Stimulated activated CD4-positive, alpha-beta T cell treated with anti-CD3 and anti-CD28 coated beads, Interleukin-1b, Interleukin-23, amount 100 ng/mL, for 1 hour (primary cell): ENCODE measurements at places on chromosomes 1 and 21.

DNA sequence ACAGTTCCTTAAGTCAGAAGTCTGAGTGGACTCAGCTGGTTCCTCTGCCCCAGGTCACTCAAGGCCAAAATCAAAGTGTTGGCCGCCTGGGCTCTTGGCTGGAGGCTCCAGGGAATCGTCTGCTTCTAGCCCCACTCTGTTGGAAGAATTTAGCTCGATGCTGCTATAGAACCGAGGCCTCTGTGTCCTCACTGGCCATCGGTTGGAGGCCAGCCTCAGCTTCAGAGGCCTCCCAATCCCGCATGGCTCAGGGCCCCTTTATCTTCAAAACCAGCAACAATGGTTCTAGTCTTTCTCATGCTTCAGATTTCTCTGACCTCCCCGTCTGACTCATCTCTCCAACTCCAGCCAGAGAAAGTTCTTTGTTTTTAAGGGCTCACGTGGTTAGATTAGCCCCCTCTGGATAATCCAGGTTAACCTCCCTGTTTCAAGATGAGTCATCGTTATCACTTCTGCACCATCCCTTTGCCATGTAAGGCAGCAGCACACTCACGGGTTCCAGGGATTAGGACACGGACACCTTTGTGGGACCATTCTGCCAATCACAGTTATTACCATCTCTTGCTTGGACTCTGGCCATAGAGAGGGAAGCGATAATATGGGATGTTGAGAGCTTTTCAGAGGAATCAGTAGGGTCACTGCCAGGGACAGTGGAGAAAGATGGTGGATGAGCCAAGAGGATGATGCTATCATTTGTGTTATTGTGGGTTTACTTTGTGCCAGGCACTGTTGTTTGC lies 13.6 kb downstream of the FHAD1 start:
- DNase-seq: no peak

DNA sequence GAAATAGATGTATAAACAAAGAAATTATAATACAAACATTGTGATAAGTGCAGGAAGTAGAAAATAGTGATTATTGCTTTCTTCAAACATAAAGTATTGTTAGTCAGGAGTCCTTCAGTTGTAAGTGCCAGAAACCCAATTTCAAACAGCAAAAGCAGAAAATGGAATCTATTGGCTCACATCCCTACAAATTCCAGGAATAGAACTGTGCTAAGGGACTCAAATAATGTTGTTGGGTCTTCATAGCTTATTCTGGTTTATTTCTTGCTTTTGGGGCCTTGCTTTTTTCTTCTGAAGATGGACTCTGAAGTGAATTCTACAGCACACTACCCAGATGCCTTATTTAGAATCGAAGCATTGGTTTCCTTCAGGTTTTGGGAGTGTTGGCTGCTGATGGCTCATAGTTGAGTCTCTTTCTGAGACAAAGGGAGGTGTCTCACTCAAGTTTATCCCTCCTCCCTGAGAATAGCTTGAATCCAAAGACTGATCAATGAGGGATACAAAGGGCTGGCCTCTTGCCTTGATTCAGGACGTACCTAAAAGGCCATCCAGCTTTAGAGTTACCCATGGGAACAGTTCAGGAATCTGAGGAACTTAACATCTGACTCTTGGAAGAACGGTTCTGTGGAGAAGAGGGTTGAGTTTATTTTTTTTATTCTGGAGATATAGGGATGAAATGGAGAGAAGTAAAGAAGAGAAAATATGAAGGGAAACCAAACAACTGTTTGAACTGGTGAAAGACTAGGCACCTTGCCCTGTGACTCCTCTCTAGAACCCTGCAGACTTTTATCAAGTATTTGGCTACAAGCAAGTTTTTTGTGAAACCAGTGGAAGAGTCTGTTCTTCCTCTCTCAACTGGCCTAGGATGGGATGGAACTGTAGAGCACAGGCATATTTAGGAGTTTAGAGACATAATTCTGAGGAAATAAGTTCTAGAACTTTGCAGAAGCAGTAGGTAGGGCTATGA lies 39.0 kb upstream of the ATG4C start:
- DNase-seq: no peak

DNA sequence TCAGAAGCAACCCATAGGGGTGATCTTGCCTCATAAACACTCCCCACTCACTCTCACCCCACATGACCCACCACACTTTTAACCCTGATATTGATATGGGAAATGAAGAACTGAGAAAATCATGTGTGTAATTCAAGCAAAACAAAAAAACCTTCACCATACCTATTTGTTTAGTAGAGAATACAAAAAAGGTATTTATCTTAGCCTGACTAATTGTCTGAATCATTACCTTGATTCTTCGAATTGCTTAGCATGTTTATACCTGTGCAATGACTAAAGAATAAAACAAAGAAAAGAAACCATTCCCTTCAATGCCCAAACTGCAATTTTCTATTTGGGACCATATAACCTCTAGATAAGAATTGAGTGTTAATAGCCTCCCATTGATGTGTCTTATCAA lies 1.8 kb downstream of the CLDN17 start:
- no peak for DNase-seq

GRCh38 chr1:100456880-100457279 lies 81.1 kb upstream of the GPR88 start:
- no peak for DNase-seq

DNA sequence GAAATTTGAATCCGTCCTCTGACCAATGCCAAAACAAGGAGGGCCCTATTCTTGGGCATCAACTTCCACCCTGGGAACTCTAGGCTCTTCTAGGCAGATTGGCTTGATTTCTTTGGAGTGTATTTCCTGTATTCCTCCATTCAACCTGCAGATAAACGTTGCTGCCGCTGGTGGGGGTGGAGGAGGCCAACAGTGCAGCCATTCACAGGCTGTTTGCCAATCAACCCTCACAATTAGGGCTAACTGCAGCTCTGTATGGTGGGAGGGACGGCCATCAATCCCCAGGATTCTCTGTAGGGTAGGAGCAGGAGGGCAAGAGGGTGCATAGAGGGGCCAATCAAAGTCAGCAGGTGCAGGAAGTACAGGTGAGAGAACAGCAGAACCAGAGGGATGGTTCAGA lies 273.1 kb upstream of the PROX1 start:
- no peak for DNase-seq

- no peak for DNase-seq
Observed at GRCh38 chr1:102120910-102121309, 124.2 kb upstream of the OLFM3 start.

DNA sequence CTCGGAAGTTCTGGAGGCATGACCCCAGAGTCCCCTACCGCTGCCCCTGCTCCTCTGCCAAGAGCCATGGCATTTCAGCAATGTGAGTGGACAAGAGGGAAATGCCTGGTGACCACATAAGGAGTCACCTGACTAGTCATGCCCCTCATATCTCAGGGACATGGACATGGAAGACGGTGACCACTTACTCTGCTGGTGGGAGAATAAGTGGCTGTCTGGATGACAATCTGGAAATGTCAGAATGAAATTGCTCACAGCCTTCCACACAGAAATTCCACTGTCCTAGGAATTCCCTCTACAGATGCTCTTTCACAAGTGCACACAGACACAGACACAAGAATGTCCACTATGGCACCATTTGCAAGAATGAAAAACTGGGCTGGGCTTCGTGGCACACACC lies 24.3 kb upstream of the PLEKHG5 start:
- no peak for DNase-seq

DNA sequence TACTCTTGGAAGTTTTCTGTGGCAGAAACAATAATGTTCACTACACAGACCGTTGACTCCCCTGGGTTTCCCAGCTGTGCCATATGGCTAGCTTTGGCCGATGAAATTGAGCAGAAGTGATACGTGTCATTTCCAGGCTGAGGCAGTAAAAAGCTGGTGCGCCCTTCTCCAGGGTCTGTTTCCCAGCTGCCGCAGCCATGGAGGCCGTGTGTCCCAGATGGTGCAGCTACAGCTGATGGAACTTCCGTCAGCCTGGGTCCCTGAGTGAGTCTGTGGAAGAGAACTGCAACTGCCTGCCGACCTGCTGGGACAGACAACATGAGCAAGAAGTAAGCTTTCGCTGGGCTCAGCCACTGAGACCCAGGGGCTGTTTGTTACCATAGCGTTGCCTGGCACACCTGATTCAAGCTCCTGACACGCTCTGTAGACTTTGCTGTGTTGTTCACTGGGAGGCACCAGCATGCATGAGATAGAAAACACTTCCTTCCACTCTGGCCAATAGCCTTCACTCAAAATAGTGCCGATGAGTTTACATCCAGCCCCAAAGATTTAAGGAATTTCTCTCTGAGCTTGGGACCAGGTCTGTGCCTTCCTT lies 116.3 kb upstream of the SLC25A33 start:
- DNase-seq: no peak

- DNase-seq: no peak
Observed at GRCh38 chr1:100670083-100670482, 49.5 kb upstream of the VCAM1 start.

- DNase-seq: no peak
Observed at GRCh38 chr1:30407865-30408580, 315.4 kb downstream of the MATN1 start.

DNA sequence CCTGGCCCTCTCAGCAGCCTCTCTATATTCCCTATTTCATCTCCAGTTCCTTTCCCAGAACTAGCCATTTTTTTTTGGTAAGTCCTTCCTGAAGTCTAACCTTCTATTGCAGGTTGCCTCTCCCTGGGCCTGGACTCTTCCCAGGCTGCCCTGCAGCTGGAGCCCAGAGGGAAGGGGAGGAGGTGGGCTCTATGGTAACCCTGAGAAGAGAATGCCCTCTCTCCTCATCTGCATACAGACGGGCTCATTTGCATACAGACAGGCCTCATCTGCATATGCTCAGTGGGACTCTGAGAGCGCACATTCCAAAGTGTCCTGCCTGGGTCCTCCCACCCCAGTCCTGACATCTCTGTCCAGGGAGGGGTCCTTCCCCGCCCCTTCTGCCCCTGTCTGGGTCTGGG lies 32.7 kb downstream of the RHBG start:
- DNase-seq: no peak

- no peak for DNase-seq
Observed at GRCh38 chr1:226748306-226748705, 9.2 kb upstream of the ITPKB start.

DNA sequence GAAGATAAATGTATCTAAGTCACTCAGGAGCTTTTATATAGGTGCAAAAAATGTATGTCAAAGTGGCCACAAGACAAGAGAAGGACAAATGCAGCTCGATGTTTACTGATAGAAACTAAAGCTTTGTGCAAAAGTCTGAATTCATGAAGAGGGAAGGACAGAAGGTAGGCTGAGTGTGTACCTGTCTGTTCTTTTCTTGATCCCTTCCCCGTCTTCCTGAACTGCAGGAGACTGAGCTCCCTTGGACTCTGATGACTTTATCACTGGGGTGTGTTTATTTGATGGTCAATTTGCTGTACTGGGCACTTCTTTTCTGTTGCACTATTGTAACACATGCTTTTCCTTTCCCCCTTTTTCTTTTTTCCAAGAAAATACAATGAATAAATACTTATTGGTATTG lies 25.4 kb downstream of the ITGB3BP start:
- no peak for DNase-seq

- DNase-seq: no peak
Observed at GRCh38 chr1:19670787-19671186, 6.1 kb downstream of the HTR6 start.

GRCh38 chr1:38973659-38974437 lies 17.2 kb upstream of the AKIRIN1 start:
- no peak for DNase-seq

- DNase-seq: no peak
Observed at GRCh38 chr1:240122639-240123613, 31.2 kb downstream of the FMN2 start.

DNA sequence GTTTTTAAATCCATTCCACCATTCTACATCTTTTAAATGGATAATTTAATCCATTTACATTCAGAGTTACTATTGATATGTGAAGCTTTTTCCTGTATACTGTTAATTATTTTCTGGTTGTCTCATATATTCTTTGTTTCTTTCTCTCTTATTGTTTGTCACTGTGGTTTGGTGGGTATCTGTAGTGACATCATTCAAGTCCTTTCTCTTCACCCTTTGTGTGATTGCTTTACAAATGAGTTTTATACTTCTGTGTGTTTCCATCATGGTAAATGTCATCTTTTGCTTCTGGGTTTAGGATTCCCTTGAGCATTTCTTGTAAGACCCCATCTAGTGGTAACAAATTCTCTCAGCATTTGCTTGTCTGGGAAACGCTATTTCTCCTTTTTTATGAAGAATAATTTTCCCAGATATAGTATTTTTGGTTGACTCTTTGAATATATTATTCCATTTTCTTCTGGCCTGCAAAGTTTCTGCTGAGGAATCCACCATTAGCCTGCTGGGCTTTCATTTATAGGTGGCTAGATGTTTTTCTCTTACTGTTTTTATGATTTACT lies 10.2 kb downstream of the LY9 start:
- no peak for DNase-seq

DNA sequence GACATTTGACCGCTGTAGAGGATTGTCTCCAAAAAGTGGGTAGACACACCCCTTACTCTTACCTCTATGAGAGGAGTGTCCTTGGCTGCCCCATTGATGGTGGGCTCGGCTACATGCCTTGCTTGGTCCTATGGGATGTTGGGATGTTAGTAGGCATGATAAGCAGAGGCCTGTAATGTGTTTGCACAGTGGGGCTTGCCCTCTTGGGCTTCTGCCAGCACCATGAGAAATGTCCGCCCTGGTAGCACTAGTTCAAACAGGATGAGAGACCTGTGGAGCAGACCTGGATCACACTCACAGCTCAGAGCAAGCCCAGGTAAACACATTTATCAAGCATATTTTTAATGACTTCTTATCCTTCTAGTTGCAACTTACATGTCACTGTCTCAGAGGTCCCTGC lies 54.2 kb downstream of the SH3GLB1 start:
- DNase-seq: no peak

GRCh38 chr1:91138959-91139358 lies 117.1 kb upstream of the ZNF644 start:
- no peak for DNase-seq

- no peak for DNase-seq
Observed at GRCh38 chr1:27367160-27367650, 444 bp upstream of the MAP3K6 start.

- DNase-seq: no peak
Observed at GRCh38 chr1:24470592-24470991, 32.0 kb upstream of the RCAN3 start.

DNA sequence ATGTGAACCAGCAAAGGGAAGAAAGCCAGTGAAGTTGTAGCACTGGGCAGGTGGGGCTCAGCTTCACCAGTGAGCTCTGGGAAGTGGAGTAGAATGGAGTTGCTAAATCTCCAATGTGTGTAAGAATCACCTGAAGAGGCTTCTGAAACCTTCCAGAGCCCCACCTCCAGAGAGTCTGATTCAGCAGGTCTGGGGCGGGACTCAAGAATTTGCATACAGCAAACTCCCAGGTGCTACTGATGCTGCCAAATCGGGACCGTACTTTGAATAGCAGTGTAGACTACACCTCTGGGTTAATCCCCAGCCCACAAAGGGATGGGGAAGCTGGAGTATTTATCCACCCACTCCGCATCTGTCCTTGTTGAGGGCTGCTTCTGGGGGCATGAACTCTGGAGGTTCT lies 154.3 kb downstream of the IGSF21 start:
- DNase-seq: no peak

GRCh38 chr1:81797701-81798100 lies 3.0 kb upstream of the ADGRL2 start:
- DNase-seq: no peak
